Gastrocnemius medialis (tissue), 4 donors: ENCODE measurements at places on chromosomes 13 and 19.

GRCh38 chr19:35205733-35206323 is 22.7 kb downstream of the FAM187B start:
- DNase-seq, result no peak

GRCh38 chr13:24261566-24261965 is 47.8 kb upstream of the C1QTNF9 start:
- no peak for DNase-seq

DNA sequence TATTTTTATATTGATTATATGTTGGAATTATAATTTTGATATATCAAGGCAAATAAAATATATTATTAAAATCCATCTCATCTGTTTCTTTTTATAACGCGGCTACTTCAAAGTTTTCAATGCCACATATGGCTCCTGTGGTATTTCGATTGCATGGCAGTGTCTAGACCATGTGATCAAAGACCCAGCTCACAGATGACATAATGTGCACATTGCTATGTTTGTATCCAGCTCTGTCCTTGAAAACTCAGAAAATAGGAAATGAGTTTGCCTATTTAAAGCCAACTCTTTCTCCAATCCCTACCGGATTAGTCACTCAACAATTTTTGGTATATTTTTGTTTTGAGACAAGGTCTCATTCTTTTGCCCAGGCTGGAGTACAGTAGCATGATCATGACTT is 26.2 kb downstream of the TMTC4 start:
- no peak for DNase-seq

GRCh38 chr13:51557875-51558612 is 26.2 kb upstream of the WDFY2 start:
- no peak for DNase-seq

DNA sequence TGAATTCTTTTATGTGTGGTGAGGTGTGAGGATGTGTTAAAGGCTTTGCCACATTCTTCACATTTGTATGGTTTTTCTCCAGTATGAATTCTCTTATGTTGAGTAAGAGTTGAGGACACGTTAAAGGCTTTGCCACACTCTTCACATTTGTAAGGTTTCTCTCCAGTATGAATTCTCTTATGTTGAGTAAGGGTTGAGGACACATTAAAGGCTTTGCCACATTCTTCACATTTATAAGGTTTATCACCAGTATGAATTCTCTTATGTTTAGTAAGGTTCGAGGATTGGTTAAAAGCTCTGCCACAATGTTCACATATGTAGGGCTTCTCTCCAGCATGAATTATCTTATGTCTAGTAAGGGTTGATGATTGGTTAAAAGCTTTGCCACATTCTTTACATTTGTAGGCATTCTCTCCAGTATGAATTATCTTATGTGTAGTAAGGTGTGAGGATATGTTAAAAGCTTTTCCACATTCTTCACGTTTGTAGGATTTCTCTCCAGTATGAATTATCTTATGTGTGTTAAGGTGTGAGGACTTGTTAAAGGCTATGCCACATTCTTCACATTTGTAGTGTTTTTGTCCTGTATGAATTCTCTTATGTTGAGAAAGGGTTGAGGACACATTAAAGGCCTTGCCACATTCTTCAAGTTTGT is 27.1 kb downstream of the ZNF724 start:
- no peak for DNase-seq

GRCh38 chr19:10431254-10431942 is 11.1 kb downstream of the PDE4A start:
- DNase-seq, result peak; percentile 62

DNA sequence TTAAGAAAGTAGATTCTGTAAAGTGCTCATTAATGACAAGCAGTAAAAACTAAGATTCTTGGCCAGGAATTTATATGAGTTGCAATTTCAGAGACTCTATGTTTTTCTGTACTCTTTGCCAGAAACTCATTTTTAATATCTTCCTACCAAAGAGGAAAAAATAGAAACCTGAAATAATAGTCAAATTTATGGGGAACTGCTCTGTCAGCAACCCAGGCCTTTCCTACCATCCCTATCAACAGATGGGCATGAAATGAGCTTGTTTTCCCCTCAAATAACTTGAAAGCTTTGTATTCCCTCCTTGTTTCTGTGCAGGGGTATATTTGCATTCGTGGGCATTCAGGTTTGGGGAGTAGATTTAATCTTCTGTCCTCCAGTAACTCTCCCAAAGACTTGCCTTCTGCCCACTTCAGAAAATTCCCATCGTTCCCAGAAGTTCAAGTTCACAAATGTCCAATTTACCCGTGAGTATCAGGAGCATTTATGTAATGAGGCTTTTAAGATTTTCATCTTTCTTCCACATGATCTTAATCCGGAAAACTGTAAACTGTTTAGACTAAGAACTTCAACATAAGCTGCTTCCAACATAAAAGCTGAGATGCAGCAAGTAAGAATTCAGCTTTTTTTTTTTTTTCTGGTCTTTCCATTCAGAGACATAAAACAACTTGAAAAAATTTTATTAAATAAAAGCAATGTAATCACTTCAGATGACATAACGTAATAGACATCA is 363.1 kb downstream of the EFNB2 start:
- DNase-seq, result no peak

DNA sequence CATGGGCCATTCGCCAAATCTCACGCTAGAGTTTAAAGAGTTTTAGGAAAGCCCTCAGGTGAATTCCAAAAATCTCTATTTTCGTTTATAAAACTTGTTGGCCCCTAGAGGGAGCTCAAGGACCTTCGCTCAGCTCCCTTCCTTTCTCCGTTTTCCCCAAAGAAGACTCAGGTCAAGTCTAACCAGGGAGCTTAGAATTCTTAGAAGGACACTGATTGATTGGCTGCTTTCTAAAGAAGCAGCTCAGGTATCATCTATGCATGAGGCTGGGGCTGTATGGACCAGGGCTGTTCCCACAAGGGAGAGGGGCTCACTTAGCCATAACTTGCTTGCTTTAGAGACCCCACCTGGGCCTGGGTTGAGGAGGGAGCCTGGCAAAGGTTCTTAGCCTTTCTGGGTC is 20.5 kb downstream of the DZIP1 start:
- DNase-seq, result no peak
